GM13977 (cell line): ENCODE measurements at places on chromosomes 1 and 21.

DNA sequence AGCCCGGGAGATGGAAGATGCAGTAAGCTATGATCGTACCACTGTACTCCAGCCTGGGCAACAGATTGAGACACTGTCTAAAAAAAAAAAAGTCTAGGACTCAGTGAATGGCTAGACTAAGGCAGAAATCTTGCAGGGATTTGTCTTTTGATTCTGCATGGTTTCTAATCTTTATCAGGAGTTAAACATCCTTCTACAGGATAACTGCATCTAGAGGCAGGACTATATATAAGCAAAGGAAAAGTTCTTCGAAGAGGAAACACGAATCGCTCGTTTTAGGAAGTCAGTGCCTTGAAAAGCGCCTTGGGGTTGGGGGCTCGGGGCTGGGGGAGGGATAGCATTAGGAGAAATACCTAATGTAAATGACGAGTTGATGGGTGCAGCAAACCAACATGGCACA lies 602 bp upstream of the UFC1 start:
- no peak for DNase-seq

DNA sequence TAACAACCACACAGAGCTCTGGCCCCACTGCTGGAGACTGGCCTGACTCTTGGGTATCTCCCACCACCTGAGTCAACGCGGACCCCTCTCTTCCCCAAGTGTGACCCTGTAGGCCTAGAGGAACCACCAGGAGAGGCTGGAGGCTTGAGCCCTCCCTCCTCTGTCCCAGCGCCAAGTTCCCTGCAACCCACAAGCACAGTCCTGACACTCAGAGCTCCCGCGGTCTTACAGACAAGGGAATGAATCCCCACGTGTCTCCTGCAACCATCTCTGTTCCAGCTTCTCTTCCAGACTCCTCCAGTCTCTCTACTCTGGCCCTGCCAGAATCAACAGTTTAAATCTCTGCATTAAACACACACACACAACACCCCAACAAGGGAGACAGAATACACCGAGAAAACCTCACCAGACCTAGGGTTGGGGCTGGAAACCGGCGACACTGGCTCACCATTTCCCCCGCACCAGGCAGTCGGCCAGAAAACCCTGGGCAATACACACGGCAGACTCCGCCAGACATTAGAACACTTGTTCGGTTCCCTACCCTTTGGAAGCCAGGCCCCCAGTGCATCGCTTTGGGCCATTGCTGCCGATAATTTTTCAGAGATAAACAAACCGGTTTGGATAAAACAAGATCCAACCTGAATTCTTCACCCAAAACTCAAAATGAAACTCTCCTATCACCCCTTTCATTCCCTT lies 21.7 kb downstream of the CASZ1 start:
- no peak for DNase-seq

DNA sequence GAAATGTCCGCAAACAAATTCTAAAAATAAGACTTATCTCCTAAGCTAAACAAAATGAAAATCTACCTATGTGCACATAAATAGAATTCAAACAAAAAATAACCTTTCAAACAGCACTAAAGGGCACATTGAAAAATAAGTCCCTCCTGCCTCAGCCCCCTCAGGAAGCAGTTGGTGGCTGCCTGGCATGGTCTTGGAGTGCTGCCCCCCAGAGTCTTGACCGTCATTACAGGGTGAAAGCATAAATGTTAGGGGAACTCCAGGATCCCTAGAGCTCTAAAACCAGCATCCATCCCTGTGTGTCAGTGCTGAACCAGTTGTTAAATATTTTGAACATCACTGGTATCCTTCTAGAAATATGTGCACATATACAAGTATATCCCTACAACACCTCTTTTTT lies 6.5 kb upstream of the NPL start:
- no peak for DNase-seq

DNA sequence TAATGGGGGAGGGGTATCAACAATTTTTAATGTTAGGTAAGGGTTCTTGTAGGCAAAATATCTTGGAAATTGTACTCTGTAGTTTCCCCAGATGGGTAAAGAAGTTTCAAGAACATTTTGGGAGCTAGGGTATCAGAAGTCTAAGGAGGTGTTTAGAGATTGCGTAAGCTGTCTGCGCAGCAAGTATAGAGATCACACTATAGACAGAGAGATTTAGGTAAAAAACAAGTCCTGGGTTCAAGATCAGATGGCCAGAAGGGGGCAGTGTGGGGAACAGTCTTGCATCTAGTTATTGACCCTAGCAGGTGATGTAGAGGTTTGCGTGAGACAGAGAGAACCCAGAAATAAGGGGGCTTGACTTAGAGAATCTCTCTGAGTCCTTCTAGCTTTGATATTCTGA lies 80.8 kb downstream of the S1PR1 start:
- no peak for DNase-seq

DNA sequence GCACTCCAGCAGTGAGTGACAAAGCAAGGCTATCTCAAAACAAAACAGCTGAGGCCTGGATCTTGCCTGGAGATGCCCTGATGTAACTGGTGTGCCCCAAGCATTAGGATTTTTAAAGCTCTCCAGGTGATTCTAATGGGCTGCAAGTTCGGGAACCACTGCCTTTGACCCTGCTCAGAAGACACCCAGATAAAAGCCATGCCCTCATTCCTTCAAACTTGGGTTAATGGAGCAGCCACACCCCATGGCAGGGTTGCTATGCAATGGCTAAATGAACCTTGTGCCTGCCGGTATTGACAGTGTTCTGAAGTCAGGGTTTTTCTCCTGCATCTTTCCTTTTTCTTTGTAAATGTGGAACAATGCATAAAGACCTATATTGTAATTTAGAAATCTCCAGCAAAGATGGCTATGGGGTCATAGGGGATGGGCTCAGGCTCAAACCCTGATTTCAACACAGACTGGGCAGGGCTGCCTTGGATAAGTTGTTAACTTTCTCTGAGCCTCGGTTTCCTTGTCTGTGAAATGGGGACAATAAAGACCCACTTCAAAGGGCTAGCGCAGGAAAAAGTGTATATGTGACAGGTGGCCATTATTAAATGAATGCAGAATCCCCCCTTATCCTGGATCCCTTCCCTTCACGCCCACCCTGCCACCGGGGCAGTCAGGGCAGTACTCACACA lies 453 bp downstream of the TFF3 start:
- DNase-seq: no peak

DNA sequence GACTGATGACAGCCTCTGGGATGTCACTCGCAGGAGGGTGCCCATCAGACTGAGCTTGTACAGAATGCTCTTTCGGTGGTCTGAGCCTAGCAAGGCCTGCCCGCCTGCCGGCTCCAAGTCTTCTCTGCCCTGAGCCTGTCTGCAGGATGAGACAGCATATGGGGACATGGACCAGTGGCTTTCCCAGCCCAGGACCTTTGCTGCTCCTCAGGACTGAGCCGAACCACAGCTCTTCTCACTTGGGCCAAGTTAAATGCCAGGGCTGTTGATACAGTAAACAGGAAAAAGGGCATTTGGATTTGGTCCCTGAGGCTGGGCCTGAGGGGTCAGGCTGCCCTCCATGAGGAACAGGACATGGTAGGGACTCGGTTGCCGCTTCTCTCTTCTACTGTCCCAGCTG lies 64.3 kb upstream of the EPS8L3 start:
- no peak for DNase-seq

- DNase-seq: no peak
Observed at GRCh38 chr1:213600879-213601278, 386.9 kb upstream of the PROX1 start.

- peak; percentile 59 for DNase-seq
Observed at GRCh38 chr1:8423269-8423691, 105.4 kb downstream of the SLC45A1 start.

GRCh38 chr1:5982276-5982675 lies 9.9 kb downstream of the NPHP4 start:
- DNase-seq: no peak

- DNase-seq: no peak
Observed at GRCh38 chr1:118947003-118947765, 41.0 kb downstream of the TBX15 start.

DNA sequence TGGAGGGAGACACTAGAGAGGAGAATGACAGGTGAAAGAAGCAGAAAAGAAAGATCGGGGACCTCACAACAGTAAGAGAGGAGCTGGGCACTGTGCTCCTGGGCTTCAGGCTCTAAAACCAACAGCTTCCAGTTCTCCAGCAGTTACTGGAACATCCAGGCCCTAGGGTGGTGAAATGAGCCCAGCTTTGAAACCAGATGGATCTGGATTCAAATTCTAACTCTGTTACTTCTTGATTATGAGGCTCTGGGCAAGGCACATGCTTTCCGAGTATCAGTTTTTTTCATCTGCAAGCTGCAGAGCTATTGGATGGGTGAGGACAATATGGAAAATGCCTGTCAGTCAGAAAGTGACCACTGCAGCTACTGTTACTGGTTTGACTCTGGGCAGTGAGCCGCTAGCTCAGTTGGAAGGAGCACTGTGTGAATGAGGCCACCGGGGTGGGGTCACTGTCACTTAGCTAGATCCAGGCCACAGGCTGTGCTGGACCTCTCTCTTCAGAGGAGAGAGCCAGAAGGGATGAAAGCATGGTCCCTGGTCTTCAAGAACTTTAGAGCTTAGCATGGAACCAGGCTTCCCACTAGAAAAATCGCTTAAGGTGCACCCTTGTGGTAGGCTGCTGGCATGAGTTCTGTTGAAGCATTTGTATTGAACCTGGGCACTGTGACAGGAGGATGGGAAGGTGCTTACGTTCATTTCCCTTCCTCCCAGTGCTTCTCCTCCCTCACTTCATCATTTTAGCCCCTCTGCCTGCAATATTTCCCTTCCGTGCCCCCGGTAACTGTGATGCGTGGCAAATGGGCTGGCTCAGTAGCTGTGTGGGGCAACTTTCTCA lies 12.2 kb downstream of the PLEKHO1 start:
- DNase-seq: no peak

DNA sequence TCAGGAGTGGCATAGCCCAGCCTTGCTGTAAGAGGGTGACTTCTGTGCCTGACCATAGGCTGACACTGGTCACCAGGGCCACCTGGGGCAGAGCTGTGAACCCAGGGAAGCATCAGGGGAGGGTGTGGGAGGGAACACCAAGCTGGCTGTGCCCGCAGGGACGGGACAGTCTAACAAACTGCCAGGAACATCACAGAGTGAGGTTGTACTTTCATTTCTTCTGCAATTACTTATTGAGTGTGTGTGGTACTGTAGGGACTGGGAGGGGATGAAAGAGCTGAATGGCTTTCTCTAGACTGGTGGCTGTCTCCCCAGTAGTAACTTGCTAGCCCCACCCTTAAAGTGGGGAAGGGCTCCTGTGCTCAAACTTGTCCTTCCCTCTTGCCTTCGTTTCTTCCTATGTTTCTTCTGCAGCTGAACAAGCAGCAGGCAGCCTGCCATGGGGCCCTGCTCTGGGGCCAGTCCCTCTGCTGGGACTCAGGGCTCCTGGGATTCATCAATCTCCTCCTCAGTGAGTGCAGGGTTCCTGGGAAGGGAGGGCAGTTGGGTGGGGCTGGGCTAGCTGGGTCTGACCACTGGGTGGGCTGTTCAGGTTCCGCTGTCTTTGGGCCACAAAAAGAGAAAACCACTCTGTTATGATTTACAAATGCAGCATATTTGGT lies 39.7 kb upstream of the ETV3 start:
- no peak for DNase-seq
